ENCODE measurements at places on chromosomes 3 and 15.

GRCh38 chr15:67349634-67350033 is 95.0 kb downstream of the IQCH start:
- DNase-seq: no peak

- no peak for DNase-seq
Measured at GRCh38 chr3:61199843-61200242, 51.4 kb downstream of the FHIT start.

DNA sequence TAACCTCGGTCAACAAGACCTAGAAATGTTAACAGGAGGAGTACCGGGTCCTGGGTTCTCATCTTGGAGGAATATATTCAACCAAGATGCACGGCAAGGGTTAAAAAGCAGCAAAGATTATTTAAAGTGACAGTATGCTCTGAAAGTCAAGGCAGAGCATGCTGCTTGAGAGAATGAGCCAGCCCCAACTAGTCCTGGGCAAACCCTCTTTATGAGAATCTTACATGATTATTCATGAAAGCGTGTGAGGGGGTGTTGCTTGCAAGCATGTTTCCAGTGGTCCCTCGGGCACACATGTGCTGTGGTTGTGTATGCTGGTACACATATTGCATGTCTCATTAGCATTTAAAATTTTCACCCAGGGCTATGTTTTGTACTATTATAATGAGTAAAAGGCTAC is 1445.6 kb downstream of the SI start:
- no peak for DNase-seq

DNA sequence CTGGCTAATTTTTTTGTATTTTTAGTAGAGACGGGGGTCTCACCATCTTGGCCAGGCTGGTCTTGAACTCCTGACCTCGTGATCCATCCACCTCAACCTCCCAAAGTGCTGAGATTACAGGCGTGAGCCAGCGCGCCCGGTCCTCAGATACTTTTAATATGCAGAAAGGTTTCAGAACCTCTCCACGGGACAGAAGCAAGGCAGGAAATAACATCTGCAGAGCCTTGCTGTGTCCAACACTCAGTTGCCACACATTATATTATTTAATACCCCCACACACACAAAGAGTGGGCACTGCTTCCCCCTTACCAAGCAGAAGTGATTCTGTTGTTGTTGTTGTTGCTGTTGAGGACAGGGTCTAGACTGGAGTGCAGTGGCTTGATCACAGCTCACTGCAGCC is 28.0 kb downstream of the OSBPL10 start:
- DNase-seq: no peak
